ENCODE measurements at places on chromosomes 7 and 10.

- no peak for DNase-seq
These were observed 1.8 kb upstream of the DUSP5 start for GRCh38 chr10:110495731-110496552.

GRCh38 chr7:87370660-87371180 is 25.3 kb downstream of the CROT start:
- DNase-seq: no peak

- no peak for DNase-seq
These were observed 341.3 kb downstream of the DNAJB9 start for GRCh38 chr7:108911016-108911415.

GRCh38 chr7:99407872-99408378 is 472 bp downstream of the PDAP1 start:
- DNase-seq: no peak

- no peak for DNase-seq
These were observed 10.4 kb downstream of the RAB11FIP2 start for GRCh38 chr10:118036281-118036875.

DNA sequence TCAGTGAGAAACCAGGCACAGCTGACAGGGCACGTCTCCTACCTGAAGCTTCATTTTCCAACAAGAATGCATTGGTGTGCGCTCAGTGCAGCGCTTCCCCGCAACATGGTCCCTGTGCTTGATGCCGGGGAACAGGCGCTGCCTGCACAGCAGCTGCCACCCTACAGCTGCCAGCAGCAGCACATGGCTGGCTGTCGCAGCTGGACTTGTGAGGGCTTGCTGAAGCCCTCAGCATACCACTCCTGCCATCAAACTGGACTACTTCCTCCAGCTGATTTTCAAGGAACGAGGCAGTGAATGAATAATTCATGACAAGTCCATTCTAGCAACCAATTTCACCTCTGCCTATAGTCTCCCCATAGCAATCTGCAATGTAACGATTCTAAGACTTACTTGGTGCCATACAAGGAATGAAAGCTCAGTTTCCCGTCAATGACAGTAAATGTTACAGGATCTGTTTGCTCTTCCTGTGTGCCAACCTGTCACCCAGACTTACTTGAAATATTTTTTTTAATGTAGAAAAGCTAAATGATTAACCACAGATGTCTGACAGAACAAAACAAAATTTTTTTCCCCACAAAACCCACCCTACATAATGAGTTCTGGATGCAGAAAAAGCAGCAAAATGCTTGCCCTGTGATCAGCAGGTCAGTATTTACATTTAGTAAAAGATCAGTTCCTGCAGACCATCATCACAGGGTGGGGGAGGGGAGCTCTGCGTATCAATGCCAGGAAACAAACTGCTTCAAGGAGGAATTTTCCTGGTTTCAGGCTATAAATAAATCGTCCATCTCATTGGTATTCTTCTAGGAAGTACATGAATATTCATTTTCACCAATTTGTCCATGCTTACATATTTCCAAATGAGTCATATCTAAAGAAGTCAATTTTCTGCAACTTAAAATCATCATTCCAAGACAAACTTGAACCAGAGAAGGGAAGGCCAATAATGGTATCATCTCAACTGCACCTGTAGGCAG is 140.6 kb downstream of the ALOX5 start:
- DNase-seq: no peak

- DNase-seq: no peak
These were observed 15.8 kb upstream of the BNIP3 start for GRCh38 chr10:131997366-131998049.

DNA sequence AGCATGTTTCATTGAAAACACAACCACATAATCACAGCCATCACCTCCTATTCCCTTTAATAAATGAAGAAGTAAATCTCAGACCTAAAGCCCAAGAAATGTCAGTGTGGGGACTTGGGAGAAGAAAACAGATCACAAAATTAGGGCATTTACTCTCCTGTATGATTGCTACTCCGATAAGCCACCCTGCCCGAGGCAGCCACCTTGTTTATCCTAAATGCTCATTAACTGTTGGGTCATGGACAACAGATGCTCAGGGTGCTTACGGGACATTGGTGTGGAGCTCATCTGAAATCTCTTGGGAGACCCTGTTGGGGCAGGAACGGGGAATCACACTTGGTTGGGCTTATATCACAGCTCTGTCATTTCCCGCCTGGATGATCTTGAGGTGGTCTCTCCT is 17.5 kb upstream of the CHST15 start:
- no peak for DNase-seq

- DNase-seq: no peak
These were observed 140.9 kb downstream of the CHN2 start for GRCh38 chr7:29335188-29336083.

DNA sequence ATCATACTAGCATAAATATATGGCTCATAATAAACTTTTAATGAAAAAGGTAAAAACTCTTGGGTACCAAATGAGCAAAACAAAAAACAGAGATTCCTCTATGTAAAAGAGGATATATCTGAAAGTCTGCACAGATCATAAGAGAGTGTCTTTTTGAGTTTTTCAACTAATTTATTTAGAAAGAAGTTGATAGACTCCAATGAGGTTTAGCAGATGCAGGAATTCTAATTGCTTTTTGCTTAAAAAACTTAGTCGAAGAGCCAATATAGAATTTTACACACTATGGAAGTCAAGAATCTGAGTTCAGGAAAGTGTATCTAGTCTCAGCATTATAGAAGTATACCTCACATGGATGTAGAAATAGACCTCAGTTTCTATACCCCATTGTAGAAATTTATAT is 3.4 kb upstream of the MLLT10 start:
- DNase-seq: no peak
